ENCODE measurements at places on chromosomes 3 and 15.

DNA sequence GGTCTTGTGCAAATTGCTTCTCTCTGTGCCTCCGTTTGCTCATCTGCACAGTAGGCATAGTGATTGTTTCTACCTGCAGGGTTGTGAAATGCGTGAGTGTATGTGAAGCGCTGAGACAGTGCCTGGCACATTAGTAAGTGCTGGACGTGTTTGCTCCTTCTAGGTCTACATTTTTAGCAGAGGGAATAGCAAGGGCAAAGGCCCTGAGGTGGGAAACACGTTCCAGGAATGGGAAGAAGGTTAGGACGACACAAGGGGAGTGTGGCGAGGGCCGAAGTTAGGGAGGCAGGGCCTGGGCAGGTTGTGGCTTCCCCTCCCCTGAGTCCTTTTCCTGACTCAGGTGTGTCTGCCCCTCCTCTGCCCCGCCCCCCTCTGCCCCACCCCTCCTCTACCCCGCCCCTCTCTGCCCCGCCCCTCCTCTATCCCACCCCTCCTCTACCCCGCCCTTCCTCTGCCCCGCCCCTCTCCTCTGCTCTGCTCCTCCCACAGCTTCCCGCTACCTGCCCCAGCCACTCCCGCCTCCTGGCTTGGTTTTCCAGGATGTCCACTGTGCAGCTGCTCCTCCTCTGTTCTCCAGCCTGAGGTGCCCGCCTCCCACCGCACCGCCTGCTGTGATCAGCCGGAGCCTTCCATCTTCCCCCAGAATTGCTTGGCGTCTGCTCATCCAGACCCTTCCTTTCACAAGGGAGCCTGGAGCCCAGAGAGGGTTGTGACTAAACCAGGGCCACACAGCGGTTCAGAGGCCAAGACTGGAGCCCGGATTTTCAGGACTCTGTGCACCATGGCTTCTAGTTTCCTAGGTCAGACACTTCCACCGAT is 31.1 kb upstream of the SMAD6 start:
- DNase-seq = no peak

DNA sequence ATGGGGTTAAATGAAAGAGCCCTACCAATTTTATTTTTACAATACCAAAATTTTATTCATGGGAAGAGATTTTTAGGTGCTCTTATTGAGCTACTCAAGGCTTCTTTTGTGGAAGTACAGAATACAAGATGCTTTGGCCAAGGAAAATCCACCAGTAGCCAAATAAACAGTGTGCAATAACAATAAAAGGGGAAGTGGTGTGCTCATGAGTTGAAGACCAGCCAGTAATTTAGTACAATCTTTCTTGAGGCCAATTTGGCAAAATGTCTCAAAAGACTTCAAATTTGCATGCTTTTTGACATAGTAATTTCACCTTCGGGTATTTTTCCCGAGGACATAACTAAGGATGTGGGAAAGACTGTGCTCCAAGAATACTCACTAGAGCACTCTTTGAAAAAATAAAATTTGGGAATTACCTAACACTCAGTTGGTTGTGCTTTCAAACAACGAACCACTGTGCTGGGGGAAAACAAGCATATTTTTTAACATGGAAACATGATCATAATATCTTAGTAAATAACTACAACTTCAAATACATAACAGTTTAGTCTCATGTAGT is 294.0 kb downstream of the DIPK2A start:
- no peak for DNase-seq

GRCh38 chr3:17030438-17030837 is 145.7 kb downstream of the PLCL2 start:
- DNase-seq = no peak

GRCh38 chr3:4834403-4834866 is 144.8 kb upstream of the BHLHE40 start:
- DNase-seq = no peak

GRCh38 chr3:193780397-193780796 is 187.4 kb downstream of the OPA1 start:
- no peak for DNase-seq

DNA sequence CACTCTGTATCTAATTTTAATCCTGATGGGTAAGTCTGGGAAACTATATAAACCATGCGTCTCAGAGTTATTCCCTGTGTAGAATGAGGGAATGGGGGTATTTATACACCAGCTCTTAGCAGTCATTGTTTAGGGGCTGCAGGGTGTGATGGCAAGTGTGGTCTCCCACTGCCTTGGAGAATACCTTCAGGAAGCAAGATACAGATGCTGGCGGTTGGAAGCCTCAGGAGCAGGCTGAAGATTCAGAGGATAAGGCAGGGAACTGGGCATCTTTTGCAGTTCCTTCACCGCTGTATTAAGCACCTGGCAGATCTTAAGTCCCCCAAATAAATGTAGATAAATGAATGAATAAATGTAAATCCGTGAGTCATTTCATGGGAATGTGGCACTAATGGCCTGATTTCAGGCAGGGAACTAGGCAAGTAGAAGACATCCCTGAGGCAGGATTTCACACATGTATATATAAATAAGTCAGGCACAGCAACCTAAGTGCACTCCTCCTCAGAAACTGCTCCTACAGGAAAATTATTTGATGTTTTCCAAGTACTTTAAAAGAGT is 209.2 kb upstream of the GADL1 start:
- DNase-seq = no peak

- DNase-seq = no peak
Observed at GRCh38 chr3:83189634-83190033, 1428.2 kb upstream of the GBE1 start.

Measured in aorta (tissue), 5 donors.